Prostate gland (tissue), 2 donors: ENCODE measurements at places on chromosomes 2 and 18. TPM values are rescaled to one million over a fixed set of nuclear protein-coding genes. Genes with fewer than 3 reads are reported as not detected.
A peak's percentile ranks its signal among the peaks of the same experiment; 100 is the strongest.

GRCh38 chr18:9661564-9661963 is 46.5 kb upstream of the RAB31 start:
- DNase-seq = no peak

- peak; percentile 34 for DNase-seq
Measured at GRCh38 chr2:60549238-60549927, 4.1 kb downstream of the BCL11A start.

Gene TSPYL6
- total RNA-seq = 16.8 TPM

GRCh38 chr2:203713381-203713780 is 6.9 kb downstream of the CD28 start:
- no peak for DNase-seq

Gene KCNG3
- 4.1 TPM for total RNA-seq

DNA sequence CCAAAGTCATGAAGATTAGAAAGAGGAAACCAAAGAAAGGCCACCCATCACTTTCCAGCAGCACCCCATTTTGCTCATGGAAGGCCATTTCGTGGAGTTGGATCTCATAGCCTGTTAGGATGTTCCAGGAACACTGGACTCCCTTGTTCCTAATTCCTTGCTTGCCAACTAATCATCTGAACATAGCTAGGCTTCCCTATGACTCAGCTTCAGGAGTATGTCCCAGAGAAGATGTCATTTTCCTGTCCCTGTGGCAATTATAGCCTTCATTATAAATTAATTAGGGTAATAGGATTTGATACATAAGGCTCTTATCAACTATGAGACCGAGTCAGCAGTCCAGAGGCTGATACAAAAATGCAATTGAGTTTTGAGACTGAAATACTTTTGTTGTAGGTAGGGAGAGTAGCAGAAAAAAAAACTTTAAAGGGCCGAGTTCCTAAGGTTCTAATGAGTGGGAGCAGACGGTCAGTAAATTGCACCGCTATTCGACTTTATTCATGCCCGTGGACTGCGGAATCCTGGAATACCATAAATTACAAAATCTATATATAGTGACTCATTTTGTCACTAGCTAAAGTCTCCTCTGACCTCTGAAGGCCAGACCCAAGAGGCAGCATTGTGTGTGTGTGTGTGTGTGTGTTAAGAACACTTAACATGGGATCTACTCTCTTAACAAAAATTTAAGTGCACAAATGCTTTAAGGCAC is 311.8 kb downstream of the FBXO15 start:
- no peak for DNase-seq

Gene KLHL29
- total RNA-seq = 23.3 TPM

DNA sequence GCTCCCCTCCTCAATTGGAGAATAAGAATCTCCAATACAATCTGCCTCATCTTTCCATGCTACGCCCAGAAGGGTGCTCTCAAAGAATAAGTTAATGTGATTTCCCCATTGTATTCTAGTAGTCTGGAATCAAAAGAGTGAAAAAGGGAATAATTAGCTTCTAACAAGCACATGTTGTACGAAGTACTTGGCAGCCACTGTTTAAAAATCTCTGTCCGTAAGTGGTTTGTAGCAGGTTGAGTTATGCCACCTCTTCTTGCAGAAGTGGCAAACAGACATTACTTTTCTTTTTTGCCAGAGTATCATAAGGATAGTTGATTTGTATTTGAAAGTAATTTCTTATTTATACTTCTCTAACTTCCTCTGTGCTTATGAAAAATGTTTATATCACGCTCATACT is 184.7 kb downstream of the CD226 start:
- no peak for DNase-seq

- DNase-seq = no peak
Measured at GRCh38 chr2:151297882-151298281, 8.4 kb upstream of the NMI start.

DNA sequence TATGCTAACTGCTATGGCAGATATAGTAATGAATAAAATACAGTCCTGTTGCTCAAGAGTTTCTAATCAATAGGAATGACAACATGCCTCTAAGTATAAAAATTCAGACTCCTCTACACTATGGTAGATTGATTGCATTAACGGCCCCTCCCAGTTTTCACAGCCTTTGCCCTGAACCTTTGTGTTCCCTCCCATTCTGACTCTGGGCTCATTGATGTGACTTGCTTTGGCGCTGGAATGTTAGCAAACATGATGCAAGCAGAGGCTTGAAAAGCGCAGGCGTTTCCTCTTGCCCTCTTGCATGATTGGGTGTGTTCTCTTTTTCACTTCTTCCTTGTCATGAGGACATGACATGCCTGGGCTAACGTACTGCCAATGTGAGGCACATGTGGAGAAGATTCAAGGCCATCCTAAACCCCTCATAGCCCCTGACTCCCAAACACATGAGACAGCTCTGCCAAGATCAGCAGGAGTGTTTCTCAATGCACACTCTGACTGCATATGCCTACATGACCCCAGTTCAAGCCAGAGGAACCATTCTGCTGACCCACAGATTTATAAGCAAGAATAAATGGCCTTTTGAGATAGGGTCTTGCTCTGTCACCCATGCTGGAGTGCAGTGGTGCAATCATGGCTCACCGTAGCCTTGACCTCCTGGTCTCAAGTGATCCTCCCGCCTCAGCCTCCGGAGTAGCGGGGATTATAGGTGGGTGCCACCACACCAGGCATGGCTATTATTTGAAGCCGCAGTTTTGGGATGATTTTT is 49.7 kb upstream of the CD28 start:
- peak; percentile 81 for DNase-seq

DNA sequence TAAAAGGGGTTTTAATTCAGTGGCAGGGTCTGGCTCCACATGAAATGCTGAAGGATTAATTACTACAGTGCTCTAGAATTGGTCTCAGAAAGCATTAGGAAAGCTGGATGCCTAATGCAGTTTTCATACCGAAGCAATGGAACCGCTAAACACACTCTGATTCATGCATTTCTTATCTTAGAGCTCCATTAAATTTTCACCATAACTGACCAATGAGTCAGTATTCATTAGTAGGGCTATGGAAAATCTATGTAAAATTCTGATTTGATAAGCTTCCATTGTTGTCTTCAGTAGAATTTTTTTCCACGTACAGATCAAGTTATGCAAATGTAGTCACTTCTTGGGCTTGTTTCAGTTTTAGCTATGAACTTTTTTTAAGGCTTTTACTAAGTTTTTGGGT is 359.9 kb downstream of the ARHGAP15 start:
- DNase-seq = no peak
